NCI-H1417 treated with DMSO at 0.1 percent for 48 hours (cell line): ENCODE measurements at places on chromosomes 1 and 21.

GRCh38 chr1:178726545-178726944, 1.5 kb downstream of the RALGPS2 start:
- no peak for DNase-seq

DNA sequence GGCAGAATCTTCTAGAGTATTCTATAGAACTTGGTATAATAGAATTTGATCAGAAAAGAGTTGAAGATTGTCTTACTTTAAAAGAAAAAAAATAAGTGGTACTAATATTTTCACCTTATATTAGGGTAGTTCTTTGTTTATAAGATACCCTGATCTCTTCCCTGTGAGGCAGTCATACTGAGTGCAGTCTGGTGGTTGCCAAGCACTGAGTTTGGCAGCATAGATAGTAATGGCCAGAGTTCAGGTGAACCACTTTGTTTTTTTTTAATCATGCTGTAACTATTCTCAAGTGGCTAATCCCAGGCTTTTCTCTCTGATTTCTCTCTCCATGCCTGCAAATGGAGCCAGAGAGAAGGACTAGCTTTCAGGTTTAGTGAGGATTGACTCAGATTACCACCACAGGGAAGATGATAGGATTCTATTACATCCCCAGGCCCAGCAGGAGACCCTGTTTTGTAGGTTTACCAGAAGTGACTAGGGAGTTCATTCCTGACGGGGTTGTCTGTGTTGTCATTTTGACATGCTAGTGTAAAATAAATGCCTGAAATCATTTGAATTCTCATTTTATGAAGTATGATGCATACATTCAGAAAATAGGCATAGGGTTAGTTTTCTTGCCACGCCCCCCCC, 16.7 kb downstream of the KDM1A start:
- no peak for DNase-seq

- no peak for DNase-seq
These were observed 69.5 kb downstream of the ZSCAN20 start for GRCh38 chr1:33541966-33542365.

DNA sequence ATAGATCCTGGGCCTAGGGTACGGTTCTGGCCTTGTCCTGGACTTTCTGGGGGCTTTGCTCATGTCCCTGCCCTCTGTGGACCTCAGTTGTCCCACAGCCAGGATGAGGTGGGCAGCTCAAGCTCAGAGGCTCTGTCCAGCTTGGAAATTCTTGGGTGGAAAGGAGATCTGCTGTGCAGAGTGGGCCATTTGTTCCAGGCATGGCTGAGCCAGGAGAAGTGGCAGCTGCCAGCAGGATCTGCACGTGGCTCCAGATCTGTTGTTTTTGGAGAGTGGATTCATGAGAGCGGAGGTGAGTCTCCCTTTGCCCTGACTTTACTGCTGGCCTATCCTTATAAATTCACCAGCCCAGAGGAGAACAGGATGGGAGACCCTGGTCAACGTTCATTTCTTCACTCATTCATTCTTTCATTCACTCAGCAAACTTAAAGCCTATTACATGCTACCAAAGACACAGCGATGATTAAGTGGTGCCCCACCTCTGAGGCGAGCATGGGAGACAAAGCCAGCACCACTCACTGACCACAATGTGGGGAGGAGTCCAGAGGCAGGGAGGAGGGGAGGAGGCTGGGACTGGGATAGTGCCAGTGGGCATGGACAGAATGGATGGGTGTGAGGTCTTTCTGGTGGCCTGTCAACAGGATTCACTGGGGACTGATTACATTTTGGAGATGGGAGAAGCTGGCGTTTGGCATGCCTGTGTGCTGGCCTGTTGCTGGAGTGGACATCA, 205.1 kb downstream of the TRABD2B start:
- DNase-seq = no peak

GRCh38 chr1:154736841-154737240, 128.9 kb upstream of the ADAR start:
- DNase-seq = no peak

DNA sequence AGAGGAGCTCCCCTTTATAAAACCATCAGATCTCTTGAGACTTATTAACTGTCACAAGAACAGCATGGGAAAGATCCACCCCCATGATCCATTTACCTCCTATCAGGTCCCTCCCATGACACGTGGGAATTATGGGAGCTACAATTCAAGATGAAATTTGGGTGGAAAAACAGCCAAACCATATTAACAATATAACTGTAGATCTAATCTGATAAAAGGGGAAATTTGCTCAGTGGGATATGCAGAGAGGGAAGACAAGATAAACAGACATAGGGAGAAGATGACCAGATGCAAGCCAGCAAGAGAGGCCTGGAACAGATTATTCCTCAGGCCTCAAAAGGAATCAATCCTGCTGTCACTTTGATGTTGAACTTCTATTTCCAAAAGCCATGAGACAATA, 841.5 kb downstream of the LRRIQ3 start:
- DNase-seq = no peak

GRCh38 chr1:218916720-218917119, 257.0 kb upstream of the LYPLAL1 start:
- no peak for DNase-seq

- DNase-seq = no peak
These were observed 644.6 kb upstream of the TMPRSS15 start for GRCh38 chr21:19048098-19048672.

DNA sequence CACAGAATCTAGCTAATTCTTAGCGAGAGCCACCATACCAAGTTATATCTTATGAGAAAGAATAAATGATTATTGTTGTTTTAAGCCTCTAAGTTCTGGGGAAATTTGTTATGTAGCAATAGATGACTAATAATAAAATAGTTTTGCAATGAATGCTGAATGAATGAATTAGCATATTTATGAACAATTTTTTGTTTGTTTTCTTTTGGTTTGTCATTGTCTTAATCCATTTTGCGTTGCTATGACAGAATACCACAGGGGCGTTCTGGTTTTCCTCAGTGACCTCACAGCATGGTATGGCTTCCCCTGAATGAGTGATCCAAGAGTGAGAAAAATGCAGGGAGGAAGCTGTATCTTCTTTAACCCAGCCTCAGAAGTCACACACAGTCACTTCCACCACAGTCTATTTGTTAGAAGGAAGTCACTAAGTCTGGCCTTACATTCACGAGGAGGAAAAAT, 53.8 kb upstream of the HPDL start:
- DNase-seq = no peak

DNA sequence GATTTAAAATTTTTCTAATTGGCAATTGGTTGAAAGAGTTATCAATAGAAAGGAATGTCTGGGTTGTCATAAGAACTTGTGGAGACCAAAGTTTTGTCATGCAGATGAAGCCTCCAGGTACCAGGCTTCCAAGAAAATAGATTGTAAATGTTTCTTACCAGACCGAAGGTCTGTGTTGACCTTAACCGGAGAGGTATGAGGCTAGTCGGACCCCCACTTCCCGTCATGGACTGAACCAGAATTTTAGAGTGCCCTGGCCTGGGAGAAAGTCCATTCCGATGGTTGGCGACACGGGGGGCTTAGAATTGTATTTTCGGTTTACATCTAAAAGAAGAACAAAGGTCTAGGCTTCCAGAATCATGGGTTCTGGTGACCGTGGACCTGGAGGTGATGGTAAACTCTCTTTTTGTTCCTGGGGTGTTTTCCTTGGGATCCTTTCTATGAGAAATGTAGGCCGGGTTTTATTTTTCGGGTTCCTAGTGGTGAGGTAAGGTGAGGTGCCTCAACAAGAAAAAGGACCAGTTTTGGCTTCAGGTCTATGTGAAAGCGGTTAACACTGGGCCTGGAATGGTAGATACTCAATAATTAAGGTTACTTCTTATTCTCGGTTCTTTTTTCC, 405 bp upstream of the UHMK1 start:
- no peak for DNase-seq

DNA sequence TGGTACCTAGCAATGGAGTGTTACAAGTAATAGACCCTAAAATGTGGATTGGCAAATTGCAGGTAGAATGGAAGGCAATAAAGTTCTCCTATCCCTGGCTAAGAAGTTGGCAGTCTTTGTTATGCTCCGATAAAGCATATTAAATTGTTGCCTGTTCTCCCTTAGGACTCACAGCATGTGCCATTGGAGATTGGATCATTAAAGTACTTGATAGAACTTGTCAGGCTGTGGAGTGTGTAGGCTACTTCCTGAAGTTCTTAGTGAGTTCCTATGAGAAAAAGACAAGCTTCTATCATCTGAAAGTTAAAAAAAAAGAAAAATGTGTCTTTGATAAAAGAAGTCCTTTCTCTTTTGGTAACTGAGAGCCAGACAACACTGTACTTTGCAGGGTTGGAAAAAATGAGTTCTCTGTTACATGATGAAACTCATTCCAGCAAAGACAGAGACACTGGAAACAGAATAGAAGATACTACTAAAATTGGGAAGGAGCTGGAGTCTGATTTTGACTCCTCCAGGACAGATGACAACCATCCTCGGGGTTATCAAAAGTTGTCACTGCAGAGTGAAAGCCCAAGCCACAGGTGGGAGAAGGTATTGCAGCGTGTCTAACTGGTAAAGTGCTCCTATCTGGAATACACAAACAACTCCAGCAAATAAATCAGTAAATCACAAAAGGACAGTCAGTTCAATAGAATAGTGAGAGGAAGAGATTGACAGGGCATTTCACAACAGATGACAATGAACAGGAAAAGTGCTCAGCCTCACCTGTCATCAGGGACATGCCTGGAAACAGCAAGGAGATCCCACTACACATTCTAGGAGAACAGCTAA, 87.5 kb upstream of the WDR26 start:
- DNase-seq = no peak

GRCh38 chr21:33388188-33388587, 15.0 kb upstream of the IFNGR2 start:
- DNase-seq = no peak

DNA sequence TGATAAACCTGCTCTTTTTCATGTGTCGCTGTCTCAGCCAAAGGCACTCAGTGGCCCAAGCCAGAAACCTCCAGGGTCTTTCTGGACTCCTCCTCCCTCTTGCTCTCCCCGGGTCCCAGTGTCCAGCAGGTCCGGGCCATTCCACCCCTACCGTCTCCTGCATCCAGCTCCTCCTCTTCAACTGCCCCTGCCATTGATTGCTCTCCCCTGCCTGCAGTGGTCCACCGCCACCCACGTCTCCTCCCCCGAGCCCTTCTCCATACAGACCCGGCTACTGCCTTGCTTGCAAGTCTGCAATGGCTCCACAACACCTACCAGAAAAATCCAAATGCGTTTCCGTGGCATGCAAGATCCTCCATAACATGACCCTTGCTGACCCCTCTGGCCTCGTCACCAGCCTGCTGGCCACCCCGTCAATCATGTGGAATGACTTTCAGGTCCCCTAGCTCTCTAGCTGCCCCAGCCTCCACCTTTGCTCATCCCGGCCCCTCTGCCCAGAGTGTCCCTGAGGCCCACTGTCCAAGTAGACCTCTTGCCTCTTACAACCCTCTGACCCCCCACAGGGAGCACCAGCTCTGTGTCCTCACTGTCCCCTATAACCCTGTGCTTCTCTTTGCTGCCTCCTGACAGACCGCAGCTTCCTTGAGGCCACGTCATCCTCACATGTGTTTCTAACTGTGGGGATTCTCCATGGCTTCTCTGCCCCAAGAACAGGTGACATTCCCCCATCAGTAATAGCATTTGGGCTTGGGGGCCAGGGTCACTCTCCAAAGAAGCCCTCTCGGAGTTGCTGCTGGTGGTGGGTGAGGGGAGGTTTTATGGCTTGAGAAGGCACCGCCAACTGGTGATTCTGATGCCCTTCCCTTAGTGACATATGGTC, 15.0 kb downstream of the CACNA1S start:
- no peak for DNase-seq

DNA sequence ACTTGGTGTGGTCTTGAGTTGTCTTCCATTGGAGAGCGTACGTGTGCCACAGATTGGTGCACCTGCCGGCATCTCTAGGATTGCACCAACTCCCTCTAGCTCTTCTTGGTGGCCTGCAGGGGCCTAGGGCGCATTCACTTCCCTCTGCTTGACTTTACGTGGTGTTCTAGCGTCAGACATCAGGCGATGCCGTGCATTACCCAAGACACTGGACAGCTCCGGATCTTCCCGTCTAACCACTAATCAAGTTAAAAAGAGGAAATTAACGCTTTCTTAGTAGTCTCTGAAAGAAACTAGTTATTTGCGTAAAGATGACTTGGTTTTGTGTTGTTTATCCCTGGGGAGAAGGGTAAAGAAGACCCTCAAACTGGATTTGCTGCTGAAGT, 510 bp upstream of the IL10RB start:
- DNase-seq = no peak

DNA sequence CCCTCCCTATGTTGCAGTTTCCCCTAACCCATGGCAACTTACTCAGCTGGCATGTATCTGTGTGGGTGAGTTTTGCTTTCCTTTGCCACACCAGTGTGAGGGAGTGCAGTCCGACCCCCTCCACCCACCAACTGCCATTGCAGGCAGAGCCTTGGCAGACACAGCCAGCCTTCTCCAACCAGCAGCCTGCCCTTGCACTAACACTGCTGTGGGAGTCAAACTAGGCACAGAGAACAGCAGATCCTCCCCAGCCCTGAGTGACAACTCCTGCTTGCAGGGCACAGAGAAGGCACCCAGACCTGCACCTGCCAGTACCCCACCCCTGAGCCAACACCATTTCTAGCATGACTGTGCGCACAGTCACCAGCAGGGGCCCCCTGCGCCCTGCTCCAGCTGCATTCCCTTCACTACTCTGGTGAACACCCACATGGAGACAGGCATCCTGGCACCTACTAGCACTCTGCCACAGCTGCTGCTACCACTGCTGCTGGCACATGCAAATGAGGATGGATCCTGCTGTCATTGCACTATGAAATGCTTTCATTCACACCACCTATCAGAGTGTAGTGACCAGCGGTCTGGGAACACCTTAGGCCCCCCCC, 98.4 kb downstream of the MAGI3 start:
- no peak for DNase-seq

- no peak for DNase-seq
These were observed 10.9 kb downstream of the LRP8 start for GRCh38 chr1:53316766-53317581.
